Activated CD8-positive, alpha-beta memory T cell treated with anti-CD3 and anti-CD28 coated beads for 24 hours (primary cell): ENCODE measurements at places on chromosomes 5 and 9.

GRCh38 chr5:123450640-123451039, 27.4 kb upstream of the CEP120 start:
- DNase-seq, result no peak

DNA sequence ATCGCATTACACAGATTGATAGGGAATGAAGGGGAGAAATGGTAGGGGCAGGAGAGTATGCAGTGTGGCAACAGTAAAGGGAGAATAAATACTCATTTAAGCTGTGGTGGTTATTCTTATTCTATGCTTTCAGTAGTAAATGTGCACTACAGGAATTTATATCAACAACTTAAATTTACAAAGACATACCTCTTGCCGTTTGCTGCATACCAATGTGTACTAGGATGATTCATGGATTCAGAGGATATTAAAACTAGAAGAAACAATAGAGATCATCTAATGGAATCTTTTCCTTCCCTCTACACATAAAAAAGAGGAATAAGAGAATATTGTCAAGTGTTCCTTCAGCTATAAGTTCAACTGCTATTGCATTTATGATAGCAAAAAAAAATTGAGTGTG, 103.3 kb upstream of the RASA1 start:
- no peak for DNase-seq

- DNase-seq, result no peak
These were observed 1066.3 kb upstream of the NUDT12 start for GRCh38 chr5:104628911-104629310.

- no peak for DNase-seq
These were observed 152.6 kb upstream of the MSX2 start for GRCh38 chr5:174571662-174572397.

- peak; percentile 77 for DNase-seq
These were observed at the start of gene FGD3 for GRCh38 chr9:92947268-92948037. FGD3 (plus strand) TSS chr9:92947523; CDS start chr9:92976257, 28,734 bp downstream.

GRCh38 chr5:33957577-33958150, 21.5 kb downstream of the RXFP3 start:
- DNase-seq, result no peak

GRCh38 chr9:76161541-76161940, 232.7 kb downstream of the RFK start:
- no peak for DNase-seq

GRCh38 chr5:119445544-119445943, 6.8 kb upstream of the HSD17B4 start:
- DNase-seq, result no peak

- DNase-seq, result no peak
These were observed 40.9 kb upstream of the SUSD3 start for GRCh38 chr9:93017621-93018020.

- DNase-seq, result no peak
These were observed 125.1 kb downstream of the PDE4D start for GRCh38 chr5:59768152-59769040.

DNA sequence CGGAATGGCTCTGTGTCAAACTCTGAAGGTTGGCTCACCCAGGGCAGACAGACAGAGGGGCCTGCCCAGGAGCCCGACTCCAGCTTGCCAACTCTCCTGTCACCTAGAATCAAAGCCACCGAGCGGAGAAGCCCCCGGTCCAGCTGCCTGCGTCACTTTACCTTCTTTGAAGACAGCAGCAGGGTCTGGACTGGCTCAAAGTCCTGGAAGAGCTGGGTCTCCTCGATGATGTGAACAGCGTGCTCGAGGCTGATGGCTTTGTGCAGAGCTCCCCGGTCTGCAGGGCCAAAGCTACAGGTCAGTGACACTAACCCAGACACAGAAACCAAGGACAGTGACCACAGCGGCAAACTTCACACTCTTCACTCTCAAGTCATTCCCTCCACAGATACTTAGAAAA, 67.9 kb downstream of the SECISBP2 start:
- no peak for DNase-seq

- DNase-seq, result no peak
These were observed 156.8 kb downstream of the NXNL2 start for GRCh38 chr9:88691811-88692210.

- no peak for DNase-seq
These were observed 28.2 kb downstream of the ERGIC1 start for GRCh38 chr5:172862165-172862801.

GRCh38 chr9:4463824-4464223, 26.4 kb upstream of the SLC1A1 start:
- no peak for DNase-seq

GRCh38 chr9:25936031-25936430, 257.8 kb upstream of the TUSC1 start:
- no peak for DNase-seq
